ENCODE measurements at places on chromosomes 16 and 17. TPM values are rescaled to one million over a fixed set of nuclear protein-coding genes. Genes with fewer than 3 reads are reported as not detected.

Gene RBFOX1
- polyA plus RNA-seq, result 0.07 TPM

Gene C16orf96
- 0.07 TPM for polyA plus RNA-seq

Gene KIFC3
- polyA plus RNA-seq, result 25.2 TPM

Gene SMPD3
- 1.4 TPM for polyA plus RNA-seq

Gene TEX14
- polyA plus RNA-seq, result 0.17 TPM

Gene NUBP1
- 49.4 TPM for polyA plus RNA-seq

Gene TEX19
- polyA plus RNA-seq, result not detected

Gene CDRT15
- not detected for polyA plus RNA-seq

Gene CCL13
- polyA plus RNA-seq, result 0.12 TPM

Gene SEPTIN12
- not detected for polyA plus RNA-seq

Gene ACOX1
- 6.8 TPM for polyA plus RNA-seq

Gene ZDHHC1
- 6.0 TPM for polyA plus RNA-seq

Gene HSD17B1
- polyA plus RNA-seq, result 2.9 TPM

Gene NT5M
- polyA plus RNA-seq, result 2.6 TPM

Gene ABCA3
- polyA plus RNA-seq, result 2.5 TPM

Gene ABAT
- 5.1 TPM for polyA plus RNA-seq

Gene SOST
- 0.04 TPM for polyA plus RNA-seq

Gene TMIGD1
- polyA plus RNA-seq, result not detected

Gene TMEM204
- 10.1 TPM for polyA plus RNA-seq

Gene SLC5A11
- polyA plus RNA-seq, result 0.28 TPM

Gene KRTAP3-1
- polyA plus RNA-seq, result not detected

Gene NACA2
- 0.43 TPM for polyA plus RNA-seq

Gene HOXB13
- polyA plus RNA-seq, result not detected

Gene PIRT
- polyA plus RNA-seq, result not detected

Gene WDR90
- polyA plus RNA-seq, result 22.1 TPM

Gene SEZ6L2
- polyA plus RNA-seq, result 0.54 TPM

Gene RNF222
- polyA plus RNA-seq, result not detected

Gene AATK
- 2.5 TPM for polyA plus RNA-seq

Gene KRT28
- polyA plus RNA-seq, result not detected

Gene CASKIN1
- 0.30 TPM for polyA plus RNA-seq

Gene MAP3K3
- 12.2 TPM for polyA plus RNA-seq

Gene VMO1
- polyA plus RNA-seq, result 8.4 TPM

Gene GID4
- 3.0 TPM for polyA plus RNA-seq

Gene ABHD15
- 7.9 TPM for polyA plus RNA-seq

Gene TBX4
- not detected for polyA plus RNA-seq

Gene CDH15
- polyA plus RNA-seq, result 1.1 TPM

Gene ATP2A1
- 0.42 TPM for polyA plus RNA-seq

Gene PPL
- polyA plus RNA-seq, result 0.11 TPM
